ENCODE measurements at places on chromosomes 5 and 9.

DNA sequence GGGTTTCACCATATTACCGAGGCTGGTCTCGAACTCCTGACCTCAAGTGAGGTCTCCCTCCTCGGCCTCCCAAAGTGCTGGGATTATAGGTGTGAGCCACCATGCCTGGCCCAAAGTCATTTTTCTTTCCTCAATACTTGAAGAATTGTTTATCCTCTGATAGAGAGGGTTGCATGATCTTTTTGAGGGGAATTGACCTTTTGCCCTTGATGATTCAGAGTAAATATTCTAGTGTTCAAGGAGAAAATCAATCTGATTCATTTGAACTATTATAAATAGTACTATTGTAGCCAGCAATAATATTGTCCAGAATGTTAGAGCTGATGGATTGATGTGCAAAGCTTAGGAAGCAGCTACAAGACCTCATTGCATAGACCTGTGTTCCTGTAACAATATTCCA is 47.1 kb downstream of the UGCG start:
- no peak for DNase-seq

GRCh38 chr9:4514252-4515128 is 24.2 kb downstream of the SLC1A1 start:
- no peak for DNase-seq

- DNase-seq: no peak
Measured at GRCh38 chr9:134553061-134553891, 88.3 kb upstream of the COL5A1 start.

GRCh38 chr9:37004424-37004935 is 29.6 kb downstream of the PAX5 start:
- DNase-seq: no peak

- no peak for DNase-seq
Measured at GRCh38 chr9:99464568-99464967, 242.5 kb downstream of the SEC61B start.

- DNase-seq: no peak
Measured at GRCh38 chr5:68116868-68117411, 98.6 kb upstream of the PIK3R1 start.

GRCh38 chr5:146025114-146025680 is 80.2 kb downstream of the PLAC8L1 start:
- no peak for DNase-seq

- DNase-seq: no peak
Measured at GRCh38 chr9:33065157-33066076, 11.1 kb downstream of the SMU1 start.

GRCh38 chr5:88819301-88819999 is 63.5 kb downstream of the MEF2C start:
- no peak for DNase-seq

- no peak for DNase-seq
Measured at GRCh38 chr5:133921069-133921468, 47.4 kb downstream of the C5orf15 start.

DNA sequence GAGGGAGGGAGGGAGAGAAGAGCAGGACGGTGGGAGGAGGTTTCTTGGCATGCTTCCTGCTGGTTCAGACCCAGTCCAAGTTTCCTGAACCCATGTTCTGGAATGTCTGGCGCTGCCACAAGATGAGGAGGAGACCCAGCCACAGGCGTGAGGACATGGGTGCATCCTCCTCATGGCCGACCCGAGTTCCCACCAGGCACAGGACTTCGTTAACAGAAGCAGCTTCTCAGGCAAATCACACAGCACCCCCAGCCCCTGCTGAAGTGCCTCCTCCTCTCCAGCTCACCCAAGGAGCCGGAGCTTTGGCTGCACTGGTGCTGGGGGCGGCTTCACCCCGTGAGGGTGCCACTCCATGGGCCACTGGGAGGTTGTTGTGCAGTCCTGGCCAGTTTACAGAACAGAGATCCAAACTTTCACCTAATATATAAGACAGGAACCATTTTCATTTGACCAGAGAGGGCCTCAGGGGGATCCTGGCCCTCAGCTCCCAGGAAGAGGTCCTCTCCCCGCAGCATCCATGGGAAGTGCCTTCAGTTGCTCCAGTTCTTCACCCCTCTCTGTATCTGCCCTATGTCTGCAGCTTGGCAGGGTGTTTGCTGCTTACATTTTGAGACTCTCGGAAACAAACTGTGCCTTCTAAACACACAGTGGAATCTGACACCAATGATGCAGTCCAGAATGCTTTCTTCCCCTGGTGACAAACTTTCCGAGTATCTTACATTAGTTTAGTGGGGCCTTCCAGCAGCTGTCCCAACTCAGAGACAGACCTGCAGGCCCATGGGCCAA is 10.2 kb upstream of the NKD2 start:
- DNase-seq: no peak

DNA sequence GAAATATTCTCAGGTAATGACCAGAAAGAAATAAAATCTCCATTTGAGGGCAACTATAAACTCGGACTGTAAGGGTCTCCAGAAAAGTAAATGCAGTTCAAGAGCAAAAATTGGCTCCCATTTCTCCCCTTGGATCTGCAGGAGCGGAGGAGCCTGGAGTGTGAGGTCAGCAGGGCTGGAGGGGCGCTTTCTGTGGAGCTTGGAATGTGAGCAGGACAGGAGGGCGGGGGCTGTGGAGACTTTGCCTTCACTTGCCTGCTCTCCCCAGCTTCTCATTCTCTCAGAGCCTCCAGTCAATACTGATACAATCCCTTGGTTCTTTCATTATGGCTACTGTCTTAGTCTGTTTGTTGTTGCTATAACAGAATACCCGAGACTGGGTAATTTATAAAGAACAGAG is 162.8 kb upstream of the ANKH start:
- no peak for DNase-seq

DNA sequence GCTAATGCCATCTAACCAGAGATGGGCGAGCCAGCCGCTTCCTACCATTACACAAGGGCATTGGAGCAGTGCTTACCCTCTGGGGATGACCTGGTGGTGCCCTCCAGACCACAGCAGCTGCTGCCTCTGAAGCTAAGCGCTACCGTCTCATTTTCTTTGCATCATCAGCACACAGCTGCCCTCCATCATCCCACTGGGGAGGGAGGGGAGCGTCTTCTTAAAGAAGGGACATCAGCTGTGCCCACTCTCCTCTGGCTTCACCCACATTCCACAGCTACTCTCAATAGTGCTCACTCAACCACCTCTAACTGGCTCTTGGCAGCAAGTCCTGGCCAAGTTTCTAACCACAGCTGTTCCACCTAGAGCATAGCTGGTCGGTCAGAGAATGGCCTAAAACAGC is 503.4 kb downstream of the NFIB start:
- DNase-seq: no peak

- DNase-seq: no peak
Measured at GRCh38 chr9:122536134-122536533, 9.0 kb upstream of the OR1N1 start.

- no peak for DNase-seq
Measured at GRCh38 chr5:149133795-149134777, 7.2 kb upstream of the ABLIM3 start.

GRCh38 chr5:157476702-157477408 is 16.8 kb downstream of the NIPAL4 start:
- DNase-seq: no peak

DNA sequence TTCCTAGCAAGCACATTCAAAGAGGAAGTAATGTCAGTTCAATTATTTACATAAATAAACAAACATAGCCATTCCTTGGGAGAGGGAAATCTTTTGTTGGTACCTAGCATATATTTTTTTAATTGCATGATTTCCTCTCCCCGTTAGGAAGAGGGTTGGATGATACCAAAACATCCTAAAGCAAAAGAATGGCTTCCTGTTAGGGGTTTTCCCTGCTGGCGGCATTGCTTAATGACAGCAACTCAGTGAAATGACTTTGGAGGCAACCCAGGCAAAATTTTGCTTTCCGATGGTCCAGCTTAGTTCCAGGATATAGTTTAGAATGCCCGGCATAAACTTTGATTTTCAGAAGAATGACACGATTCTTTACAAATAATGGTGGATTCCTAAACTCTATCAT is 73.2 kb downstream of the MAT2B start:
- no peak for DNase-seq

DNA sequence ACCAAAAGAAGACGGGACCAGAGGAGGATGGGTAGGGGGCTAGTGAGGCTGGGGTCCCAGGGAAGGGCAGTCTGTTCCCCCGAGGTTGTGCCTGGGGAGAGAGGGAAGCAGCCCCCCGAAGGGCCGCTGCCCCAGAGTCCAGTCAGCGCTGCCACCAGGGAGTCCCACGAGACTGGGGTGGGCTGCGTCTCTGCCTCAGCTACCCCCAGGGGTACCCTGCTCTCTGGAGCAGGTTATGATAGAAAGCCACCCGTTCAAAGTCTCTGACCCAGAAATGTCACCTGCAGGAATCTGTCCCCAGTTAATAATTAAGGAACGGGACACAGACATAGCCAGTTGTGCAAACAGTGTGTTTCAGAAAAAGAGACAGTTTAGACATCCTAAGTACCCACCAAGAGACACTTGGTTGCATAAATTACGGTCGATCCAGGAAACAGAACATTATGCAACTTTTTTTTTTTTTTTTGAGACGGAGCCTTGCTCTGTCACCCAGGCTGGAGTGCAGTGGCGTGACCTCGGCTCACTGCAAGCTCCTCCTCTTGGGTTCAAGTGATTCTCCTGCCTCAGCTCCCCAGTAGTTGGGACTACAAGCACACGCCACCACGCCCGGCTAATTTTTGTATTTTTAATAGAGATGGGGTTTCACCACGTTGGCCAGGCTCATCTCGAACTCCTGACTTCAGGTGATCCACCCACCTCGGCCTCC is 10.7 kb upstream of the AGPAT2 start:
- DNase-seq: no peak

DNA sequence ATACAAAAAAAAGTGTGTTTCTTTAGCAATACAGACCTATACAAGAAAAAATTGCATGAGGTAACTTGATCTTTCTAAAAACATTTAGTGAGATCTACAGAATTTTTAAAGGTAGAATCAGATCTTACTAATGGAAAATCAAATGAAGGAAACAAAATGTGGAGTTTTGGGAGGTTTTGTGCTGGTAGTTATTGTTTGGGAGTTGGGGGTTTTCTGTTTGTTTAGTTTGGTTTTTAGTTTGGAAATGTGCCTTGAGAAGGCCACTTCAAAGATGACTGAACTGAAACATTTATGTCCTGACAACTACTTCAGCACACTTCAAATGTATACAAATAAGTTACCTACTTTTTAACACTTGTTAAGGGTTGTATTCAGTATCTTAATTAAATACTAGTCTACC is 280.1 kb downstream of the NR2F1-AS1 start:
- no peak for DNase-seq

GRCh38 chr9:133752739-133753446 is 14.7 kb upstream of the SARDH start:
- no peak for DNase-seq

Data from NCI-H2171 (cell line).